ENCODE measurements at places on chromosomes 16 and 17. TPM values are rescaled to one million over a fixed set of nuclear protein-coding genes. Genes with fewer than 3 reads are reported as not detected.

Gene HEATR9
- polyA plus RNA-seq, result not detected

Gene RGS9
- polyA plus RNA-seq, result 31.1 TPM

Gene KRTAP4-5
- polyA plus RNA-seq, result not detected

Gene CCL1
- not detected for polyA plus RNA-seq
